Stimulated activated CD4-positive, alpha-beta T cell treated with anti-CD3 and anti-CD28 coated beads, Interleukin-4, amount 100 ng/mL, for 1 hour (primary cell): ENCODE measurements at places on chromosomes 2 and 18.
A peak's percentile ranks its signal among the peaks of the same experiment; 100 is the strongest.

GRCh38 chr2:235511187-235511661 is 17.4 kb downstream of the AGAP1 start:
- DNase-seq = no peak

- no peak for DNase-seq
Measured at GRCh38 chr2:219455581-219455980, 20.9 kb downstream of the SPEG start.

DNA sequence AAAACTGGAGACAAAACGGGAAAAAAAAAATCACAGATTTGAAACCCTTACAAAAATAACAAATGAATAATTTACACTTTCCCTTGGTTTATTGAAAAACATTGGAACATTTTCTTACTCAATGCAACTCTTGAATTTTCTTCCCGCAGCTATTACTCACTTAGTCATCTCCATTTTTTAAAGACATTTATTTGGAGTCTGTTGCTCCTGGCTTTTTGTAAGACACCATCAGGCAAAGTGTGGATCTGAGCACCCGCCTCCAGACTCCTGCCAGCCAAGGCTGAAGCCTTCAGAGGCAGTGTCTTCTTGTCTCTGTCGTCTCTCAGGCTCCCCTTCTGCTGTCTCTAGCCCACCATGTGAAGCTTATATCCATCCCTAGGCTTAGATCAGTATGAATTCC is 46.2 kb downstream of the TRIB2 start:
- no peak for DNase-seq

DNA sequence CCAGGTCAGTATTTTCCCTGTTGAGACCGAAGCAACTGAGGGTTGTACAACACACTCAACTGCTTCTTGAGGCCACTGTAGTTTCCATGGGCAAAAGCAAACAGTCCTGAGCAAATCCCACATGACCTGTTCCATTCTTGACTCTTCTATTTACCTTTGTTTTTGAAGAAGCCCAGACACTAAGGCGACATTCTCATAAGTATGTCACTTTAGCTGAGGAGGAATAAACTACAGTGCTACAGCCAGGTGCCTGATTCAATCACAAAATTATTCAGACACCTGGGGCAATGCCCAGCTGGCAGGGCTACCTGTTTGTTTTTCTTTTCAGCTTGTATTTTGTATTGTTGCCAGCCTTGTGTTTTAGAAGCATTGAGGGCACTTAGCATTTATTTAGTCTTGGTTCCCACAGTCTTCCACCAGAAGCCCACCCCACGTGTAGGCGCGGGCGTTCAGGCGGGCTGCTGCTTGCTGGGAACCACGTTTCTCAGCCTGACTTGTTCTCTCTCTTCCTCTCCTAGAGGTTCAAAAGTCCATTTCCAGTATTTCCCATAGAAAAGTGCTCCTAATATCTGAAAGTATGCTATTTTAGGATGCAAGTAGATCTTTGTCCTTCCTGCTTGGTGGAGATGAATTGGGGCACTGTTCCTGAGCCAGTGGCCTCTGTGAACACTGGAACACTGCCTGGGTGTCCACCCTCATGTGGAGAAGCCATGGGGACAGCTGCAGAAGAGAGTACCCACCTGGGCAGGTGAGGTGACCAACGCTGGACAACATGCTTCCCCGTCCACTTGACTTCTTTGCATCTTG is 99.0 kb upstream of the COPS8 start:
- DNase-seq = no peak

DNA sequence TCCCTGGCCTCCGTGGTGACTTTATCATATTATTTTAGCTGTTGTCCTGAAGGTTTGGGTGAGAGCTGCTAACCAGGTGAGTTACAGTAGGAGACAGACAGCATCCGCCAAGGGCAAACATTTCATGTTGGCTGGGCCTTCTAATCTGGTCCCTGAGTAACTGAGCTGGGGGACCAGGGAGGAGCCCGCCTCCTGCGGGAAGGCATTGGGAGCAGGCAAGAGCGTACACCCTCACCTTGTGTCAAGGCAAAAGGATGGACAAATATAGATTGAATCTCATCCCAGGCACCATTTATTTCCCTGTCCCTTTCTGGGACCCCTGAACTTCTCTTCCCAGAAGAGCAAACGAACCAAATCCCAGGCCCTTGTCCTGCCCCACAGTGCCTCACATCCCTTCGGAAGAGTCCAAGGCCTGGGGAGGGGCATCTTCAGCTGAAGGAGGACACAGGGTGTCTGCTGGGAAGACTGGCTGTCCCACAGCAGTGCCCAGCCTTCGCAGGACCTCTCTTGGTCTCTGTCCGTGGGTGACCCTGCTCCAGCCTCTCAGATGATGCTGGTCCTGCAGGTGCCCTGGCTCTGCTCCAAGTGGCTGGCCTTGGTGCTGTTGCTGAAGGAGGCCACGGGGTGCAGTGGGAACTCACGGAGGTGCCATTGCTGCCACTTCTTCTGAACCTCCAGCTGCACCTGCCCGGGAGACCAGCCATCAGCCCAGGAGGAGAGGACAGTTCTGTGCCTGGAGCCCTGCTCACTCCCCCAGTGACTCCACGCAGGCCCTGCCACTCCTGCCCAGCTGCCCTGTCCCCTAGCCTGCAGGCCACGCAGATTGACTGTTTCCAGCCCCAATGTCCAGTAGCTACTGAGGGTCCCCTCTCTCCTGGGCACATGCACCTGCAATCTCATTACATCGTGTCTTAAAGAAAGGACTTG is 8.2 kb downstream of the TMEM37 start:
- DNase-seq = no peak

GRCh38 chr2:23636426-23636825 is 251.4 kb downstream of the KLHL29 start:
- no peak for DNase-seq

GRCh38 chr2:287471-287885 is 413 bp downstream of the ALKAL2 start:
- DNase-seq = peak; percentile 13

DNA sequence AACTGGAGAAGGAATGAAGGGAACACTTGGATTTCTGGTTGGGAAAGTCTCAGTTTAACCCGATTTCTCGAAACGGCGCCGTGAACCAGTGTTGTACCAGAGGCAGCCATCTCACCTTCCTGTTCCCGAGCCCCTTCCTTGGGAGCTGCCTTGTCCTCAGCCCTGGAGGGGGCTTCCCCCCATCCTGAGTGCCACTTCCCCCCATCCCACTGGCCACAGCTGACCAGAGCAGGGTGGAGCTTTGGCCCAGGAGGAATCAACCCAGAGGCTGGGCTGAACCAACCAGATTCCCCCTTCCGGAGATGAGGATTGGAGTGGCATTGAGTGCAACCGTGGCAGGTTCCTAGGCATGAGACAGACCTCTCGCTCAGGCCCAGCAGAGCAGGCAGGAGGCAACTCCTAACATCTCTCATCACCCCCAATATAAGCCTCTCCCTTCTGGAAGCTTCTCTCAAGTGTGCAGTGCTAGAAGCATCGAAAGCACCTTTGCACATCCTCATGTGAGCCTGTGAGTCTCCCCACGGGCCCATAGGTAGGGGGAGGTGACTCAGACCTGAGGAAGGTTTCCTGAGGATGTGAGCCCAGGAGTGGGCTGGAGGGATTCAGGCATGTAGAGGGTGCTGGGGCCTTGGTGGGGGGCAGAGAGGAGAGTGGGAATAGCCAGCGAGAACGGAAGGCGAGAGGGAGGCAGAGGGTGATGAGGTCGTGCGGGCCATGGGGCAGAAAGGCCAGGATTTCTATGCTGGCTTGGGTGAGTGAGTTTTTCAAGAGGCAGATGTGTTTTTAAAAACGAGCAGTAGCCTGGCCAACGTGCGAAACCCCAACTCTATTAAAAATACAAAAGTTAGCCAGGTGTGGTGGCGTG is 11.9 kb downstream of the NGEF start:
- no peak for DNase-seq

- DNase-seq = no peak
Measured at GRCh38 chr18:73990258-73990657, 157.4 kb downstream of the FBXO15 start.

GRCh38 chr2:54949431-54949830 is 100.8 kb downstream of the RTN4 start:
- no peak for DNase-seq

- DNase-seq = peak; percentile 48
Measured at GRCh38 chr18:32019251-32019948, 775 bp downstream of the RNF125 start.

- no peak for DNase-seq
Measured at GRCh38 chr2:68418855-68419254, 48.2 kb downstream of the FBXO48 start.

DNA sequence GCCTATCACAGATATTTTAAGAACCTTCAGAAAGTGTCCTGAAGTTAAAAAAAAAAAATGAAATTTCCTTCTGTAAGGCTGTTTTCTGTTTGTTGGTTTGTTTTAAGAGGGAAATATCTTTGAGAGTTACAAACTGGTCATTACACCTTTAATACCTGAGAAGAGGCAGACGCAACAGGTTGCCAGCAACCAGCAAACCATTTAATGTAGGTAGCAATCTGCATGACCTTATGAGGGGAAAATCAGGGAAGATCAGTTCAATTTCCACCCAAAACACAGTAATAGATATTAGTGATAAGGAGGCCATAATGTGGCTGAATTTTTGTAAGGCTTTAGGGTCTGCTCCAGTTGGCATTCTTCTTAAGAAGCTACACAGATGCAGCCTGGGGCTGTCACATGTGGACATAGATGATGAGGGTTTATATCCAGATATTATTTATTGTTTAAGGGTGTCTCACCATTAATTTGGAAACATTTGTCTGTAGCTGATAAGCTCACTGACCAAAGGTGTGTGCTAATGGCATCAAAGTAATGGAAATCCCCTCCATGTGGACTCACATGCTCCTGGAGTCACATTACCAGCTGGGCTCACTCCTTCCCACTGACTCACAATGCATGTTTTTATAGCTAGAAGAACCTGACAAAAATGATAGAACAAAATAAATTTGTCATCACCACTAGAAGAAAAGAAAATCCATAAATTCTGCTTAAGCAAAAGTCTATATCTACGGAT is 83.5 kb upstream of the DTNA start:
- no peak for DNase-seq
